ENCODE measurements at places on chromosomes 16 and 17. TPM values are rescaled to one million over a fixed set of nuclear protein-coding genes. Genes with fewer than 3 reads are reported as not detected.

MEIOB gene
- total RNA-seq: not detected

SPATA32 gene
- 0.81 TPM for total RNA-seq

MYO15A gene
- total RNA-seq: 1.0 TPM

FOXN1 gene
- total RNA-seq: not detected

DNA sequence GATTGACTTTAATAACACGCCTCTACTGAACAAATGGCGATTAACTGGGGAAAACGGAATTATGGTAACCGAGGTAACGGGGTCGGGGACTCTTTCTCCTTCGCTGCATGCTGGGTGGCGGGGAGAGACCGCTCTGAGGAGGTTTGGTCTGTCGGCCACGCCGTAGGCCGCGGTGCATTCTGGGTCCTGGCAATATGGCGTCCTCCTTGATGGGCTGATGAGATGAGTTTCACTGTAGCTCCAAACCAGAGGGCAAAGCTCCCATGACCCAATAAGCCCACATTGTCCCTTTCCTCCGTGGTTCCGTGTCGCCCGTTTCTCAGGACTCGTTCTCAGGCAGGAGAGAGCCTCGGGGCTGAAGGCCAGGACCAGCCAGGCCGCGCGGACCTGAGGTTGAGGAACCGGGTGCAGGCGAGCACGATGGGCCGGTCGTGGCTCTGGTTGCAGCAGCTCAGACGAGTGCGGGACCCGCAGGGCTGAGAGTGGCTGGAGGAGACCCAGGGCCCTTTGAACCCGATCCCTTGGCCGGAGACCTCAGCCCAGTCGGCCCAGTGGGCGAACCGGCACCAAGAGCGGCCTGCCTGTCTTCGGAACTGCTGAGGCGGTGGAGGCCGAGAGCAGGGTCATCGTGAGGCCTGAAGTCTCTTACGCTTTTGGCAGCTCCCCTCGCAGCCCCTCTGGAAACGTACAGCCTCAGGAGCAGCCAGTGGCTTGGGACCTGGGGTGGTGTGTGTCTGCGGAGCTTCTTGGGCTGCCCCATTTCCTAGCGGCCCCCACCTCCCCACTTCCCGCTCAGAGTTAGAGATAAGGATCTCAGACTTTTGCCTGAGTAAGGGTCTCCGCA is at the start of gene RPTOR:
Gene RPTOR (plus strand): TSS at position 184 of the 844 bp plus-strand sequence. CDS start 792 bp downstream, outside the sequence.
- H3K4me1 ChIP-seq: peaks cover 8% of the 10 kb centered on the region
- DNase-seq: peak; percentile 92
- peaks cover 8% of the 10 kb centered on the region for H3K27me3 ChIP-seq
- peak within 1 kb of the TSS; percentile 94 for H3K27ac ChIP-seq
- peak within 1 kb of the TSS; percentile 79 for H3K4me3 ChIP-seq

- H3K4me1 ChIP-seq: peaks cover 44% of the 10 kb centered on the region
- peak overlapping the region; percentile 99 for H3K4me3 ChIP-seq
Observed at GRCh38 chr17:62064029-62064790, 868 bp downstream of the MED13 start.

GRCh38 chr17:72872396-72872795 is 220.1 kb downstream of the SLC39A11 start:
- peaks cover 22% of the 10 kb centered on the region for H3K36me3 ChIP-seq
- H3K4me1 ChIP-seq: no peaks in the 10 kb centered on the region
- no peak for DNase-seq
- H3K4me3 ChIP-seq: no peak overlapping the region
- H3K27ac ChIP-seq: no peak overlapping the region

DNA sequence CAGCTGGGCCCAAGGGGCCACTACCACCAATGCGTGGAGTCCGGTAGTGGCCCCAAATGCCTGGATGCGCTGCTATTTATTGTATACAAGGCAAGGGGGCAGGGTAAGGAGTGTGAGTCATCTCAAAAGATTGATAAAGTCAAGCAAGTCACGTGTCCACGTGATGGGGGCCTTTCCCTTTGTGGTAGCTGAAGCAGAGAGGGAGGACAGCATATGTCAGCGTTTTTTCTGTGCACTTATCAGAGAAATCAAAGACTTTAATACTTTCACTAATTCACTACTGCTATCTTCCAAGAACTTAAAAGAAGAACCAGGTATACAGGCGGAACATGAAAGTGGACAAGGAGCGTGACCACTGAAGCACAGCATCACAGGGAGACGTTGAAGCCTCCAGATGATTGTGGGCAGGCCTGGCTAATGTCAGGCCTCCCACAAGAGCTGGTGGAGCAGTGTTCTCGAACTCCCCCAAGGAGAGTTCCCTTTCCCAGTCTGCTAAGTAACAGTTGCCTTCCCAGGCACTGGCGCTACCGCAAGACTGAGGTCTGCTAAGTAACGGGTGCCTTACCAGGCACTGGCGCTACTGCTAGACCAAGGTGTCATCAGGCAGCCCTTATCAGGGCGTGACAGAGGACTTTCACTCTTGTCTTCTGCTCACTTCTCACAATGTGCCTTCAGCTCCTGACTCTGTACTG is 10.8 kb upstream of the ASB16 start:
- no peaks in the 10 kb centered on the region for H3K4me1 ChIP-seq
- no peaks in the 10 kb centered on the region for H3K27me3 ChIP-seq
- no peak overlapping the region for H3K27ac ChIP-seq
- no peak overlapping the region for H3K4me3 ChIP-seq
- DNase-seq: no peak

DNA sequence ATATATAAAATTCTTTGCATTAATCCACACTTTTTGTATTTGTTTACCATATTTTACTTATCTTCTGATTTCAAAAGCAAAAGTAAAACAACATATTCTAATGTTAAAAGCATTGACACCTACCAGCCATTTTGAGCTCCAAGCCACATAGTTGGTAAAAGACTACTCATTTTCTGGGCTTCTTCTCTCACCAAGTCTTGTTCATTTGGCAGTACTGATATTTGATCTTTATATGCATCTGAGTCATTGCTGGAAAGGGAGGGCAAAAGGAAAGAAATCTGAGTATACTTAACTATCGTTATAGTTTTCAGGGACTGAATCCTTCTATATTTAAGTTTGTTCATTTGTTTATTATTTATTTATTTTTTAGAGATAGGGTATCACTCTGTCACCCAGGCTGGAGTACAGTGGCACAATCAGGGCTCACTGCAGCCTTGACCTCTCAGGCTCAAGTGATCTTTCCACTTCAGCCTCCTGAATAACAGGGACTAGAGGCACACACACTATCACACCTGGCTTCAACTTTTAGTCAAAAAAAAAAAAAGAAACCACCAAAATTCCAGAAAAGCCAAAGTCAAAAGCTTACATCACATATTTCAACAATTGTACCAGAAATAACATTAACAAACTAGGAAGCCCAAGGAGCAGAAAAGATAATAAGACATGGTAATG is 121.0 kb upstream of the TOB1 start:
- no peaks in the 10 kb centered on the region for H3K4me1 ChIP-seq
- no peaks in the 10 kb centered on the region for H3K27me3 ChIP-seq
- no peak overlapping the region for H3K4me3 ChIP-seq
- DNase-seq: no peak
- H3K36me3 ChIP-seq: peaks cover 19% of the 10 kb centered on the region
- no peak overlapping the region for H3K27ac ChIP-seq

GRCh38 chr16:67245674-67246080 is 1.6 kb downstream of the FHOD1 start:
- no peak for DNase-seq
- H3K4me1 ChIP-seq: peaks cover 53% of the 10 kb centered on the region
- peak overlapping the region; percentile 99 for H3K4me3 ChIP-seq
- peaks cover 12% of the 10 kb centered on the region for H3K27me3 ChIP-seq
- no peaks in the 10 kb centered on the region for H3K36me3 ChIP-seq
- peak overlapping the region; percentile 99 for H3K27ac ChIP-seq

GRCh38 chr16:86531191-86531545 is 20.8 kb downstream of the FOXF1 start:
- H3K27ac ChIP-seq: no peak overlapping the region
- no peak for DNase-seq
- H3K36me3 ChIP-seq: no peaks in the 10 kb centered on the region
- H3K27me3 ChIP-seq: no peaks in the 10 kb centered on the region
- no peaks in the 10 kb centered on the region for H3K4me1 ChIP-seq
- H3K4me3 ChIP-seq: no peak overlapping the region

DNA sequence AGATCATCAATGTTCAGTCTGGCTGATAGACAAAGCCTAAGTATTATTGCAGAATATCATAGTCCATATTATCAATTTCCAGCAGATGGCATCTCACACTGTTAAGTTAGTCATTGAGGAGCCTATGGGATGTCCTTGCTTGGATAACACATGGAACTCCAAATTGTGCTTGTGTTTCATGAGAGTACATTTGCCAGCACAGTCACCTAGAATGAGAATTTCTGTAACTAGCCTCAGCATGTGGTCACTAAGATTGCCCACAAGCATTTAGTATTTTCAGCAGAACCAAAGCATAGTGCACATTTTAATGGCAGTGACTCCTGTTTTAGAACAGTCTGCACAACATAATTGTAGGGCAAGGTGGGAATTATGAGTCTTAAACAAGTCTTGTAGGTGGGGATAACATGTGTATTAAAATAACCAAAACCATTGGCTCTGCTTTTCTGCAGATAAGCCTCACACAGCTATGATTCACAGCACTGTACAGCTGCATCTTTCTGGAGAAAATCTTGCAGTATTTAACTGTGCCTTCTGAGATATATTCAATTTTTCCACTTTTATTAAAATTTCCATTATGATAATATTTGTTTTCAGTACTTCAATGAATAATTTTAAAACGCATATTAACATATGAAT is 882.8 kb upstream of the SOX9 start:
- H3K27ac ChIP-seq: no peak overlapping the region
- no peak for DNase-seq
- no peak overlapping the region for H3K4me3 ChIP-seq
- no peaks in the 10 kb centered on the region for H3K27me3 ChIP-seq
- no peaks in the 10 kb centered on the region for H3K36me3 ChIP-seq

DNA sequence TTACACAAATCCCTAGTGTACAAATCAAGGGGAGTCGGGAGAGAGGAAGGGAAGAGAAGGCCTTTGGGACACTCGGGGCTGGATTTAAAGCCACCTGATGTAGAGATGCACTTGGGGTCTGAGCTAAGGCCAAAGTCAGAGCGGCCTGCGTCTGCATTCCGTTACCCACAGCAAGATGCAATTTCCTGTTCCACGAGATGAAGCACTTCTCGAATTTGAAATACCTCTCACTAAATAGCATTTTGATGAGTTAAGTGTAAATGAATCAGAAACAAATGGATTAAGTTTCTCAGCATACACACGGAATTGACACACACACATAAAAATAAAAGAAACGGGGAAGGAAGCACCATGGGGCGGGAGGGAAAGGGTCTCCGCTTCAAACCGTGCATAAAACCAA is 386.0 kb downstream of the SOX9 start:
- H3K27ac ChIP-seq: no peak overlapping the region
- peaks cover 23% of the 10 kb centered on the region for H3K27me3 ChIP-seq
- H3K36me3 ChIP-seq: no peaks in the 10 kb centered on the region
- no peak overlapping the region for H3K4me3 ChIP-seq

GRCh38 chr17:5699814-5700213 is 115.5 kb upstream of the NLRP1 start:
- no peaks in the 10 kb centered on the region for H3K36me3 ChIP-seq
- H3K27ac ChIP-seq: no peak overlapping the region
- H3K4me3 ChIP-seq: no peak overlapping the region

- H3K27me3 ChIP-seq: peaks cover 5% of the 10 kb centered on the region
- no peak overlapping the region for H3K4me3 ChIP-seq
- no peaks in the 10 kb centered on the region for H3K4me1 ChIP-seq
- DNase-seq: no peak
- no peak overlapping the region for H3K27ac ChIP-seq
Observed at GRCh38 chr17:42087736-42088705, 10.3 kb downstream of the ZNF385C start.

DNA sequence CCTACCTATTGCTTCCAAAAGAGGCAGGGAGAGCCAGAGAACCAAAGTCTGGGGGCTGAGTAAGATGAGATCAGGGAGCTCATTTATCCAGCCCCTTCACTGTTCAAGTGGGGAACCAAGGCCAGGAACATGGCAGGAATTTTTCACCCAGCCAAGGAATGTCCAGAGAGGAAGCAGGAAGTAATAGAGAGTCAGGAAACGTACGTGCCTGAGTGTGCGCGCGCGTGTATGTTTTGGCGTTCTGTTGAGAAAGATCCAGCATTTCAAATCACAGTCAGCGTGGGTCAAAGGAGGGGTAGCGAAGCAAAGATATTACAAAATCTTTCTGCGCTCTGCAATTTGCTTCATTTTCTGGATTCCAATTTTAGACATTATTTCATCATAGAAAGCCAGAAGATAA is 41.9 kb upstream of the WSCD1 start:
- H3K4me3 ChIP-seq: no peak overlapping the region
- peaks cover 8% of the 10 kb centered on the region for H3K27me3 ChIP-seq
- H3K27ac ChIP-seq: no peak overlapping the region
- no peak for DNase-seq
- no peaks in the 10 kb centered on the region for H3K36me3 ChIP-seq
- no peaks in the 10 kb centered on the region for H3K4me1 ChIP-seq

DNA sequence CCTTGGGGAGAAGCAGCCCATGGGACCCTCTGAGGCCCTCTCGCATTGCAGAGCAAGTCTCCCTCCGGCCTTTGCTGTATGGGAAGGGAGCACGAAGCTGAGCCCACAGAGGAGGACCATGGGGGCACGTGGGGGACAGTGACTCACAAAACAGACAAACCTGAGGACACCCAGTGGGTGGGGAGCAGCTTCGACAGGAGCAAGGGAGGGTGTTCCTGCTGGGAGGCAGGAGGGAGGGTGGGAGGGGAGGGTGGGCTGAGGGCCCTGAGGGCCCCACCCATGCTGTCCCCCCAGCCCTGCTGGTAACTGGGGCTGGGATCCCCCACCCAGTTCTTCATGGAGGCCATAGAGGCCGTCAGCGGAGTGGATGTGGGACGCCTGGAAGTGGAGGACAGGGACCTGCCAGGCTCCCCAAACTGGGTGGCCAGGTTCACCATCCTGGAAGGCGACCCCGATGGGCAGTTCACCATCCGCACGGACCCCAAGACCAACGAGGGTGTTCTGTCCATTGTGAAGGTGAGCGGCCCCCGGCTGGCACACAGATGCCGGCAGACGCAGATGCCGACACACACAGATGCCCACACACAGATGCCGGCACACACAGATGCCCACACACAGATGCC is 12.5 kb downstream of the SLC22A31 start:
- no peaks in the 10 kb centered on the region for H3K27me3 ChIP-seq
- H3K36me3 ChIP-seq: no peaks in the 10 kb centered on the region
- no peak overlapping the region for H3K27ac ChIP-seq
- DNase-seq: no peak
- H3K4me3 ChIP-seq: no peak overlapping the region
- no peaks in the 10 kb centered on the region for H3K4me1 ChIP-seq
